ENCODE measurements at places on chromosomes 5 and 9. TPM values are rescaled to one million over a fixed set of nuclear protein-coding genes. Genes with fewer than 3 reads are reported as not detected.

ARID3C gene
- total RNA-seq = 0.31 TPM

DNA sequence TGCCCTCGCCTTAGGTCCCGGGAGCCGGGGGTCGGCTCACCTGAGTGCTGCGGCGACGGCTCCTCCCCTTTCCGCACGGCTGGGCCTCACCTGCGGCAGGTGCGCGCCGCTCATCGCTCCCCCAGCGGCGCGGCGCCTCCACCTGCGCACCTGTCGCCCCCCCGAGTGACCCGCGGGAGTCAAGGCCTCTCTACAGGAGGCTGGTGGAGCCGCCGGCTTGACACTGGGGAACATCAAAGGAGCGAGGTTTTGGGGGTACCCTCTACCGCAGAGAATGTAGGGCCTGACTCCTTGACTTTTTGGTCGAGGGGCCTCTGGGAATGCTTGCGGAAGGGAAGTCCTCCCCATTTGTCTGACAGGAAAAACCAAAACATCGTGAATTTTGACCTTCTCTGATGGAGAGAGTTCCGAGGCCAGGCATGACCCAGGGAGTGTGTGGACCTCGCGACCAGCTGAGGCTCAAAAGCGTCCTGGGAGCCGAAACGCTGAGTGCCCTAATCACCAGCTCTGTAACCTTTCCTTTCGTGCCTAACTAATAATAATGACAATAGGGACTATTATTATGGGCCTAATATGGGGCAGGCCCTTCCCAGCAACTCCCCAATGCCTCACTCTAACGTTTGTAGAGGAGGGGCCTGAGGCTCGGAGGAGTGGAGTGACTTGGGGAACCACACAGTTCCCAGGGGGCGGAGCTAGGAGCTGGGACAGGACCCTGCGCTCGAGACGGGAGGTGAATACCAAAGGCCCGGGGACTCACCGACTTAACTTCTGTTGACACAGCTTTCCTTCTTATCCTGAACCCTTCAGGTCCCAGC, 714 bp upstream of the IER5L start:
- no peaks in the 10 kb centered on the region for H3K27me3 ChIP-seq
- H3K27ac ChIP-seq = no peak overlapping the region
- peak overlapping the region; percentile 10 for H3K4me3 ChIP-seq

DNA sequence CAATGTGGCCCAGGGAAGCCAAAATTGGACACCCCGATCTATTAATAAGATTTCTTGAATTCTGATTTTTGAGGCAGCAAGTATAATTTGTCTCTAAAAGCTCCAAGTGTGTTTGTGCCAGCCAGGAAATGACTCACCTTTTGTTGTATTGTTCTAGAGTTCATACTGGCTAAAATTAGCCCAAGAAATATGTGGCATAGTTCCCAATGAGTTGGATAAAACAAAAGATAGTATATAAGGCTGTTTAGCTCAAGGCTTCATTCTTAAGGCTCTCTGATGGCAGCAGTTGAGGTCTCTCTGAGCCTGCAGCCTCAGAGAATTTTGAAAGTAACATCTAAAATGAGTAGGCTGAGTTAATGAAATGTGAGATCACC, 21.6 kb downstream of the HMGXB3 start:
- peaks cover 40% of the 10 kb centered on the region for H3K36me3 ChIP-seq
- H3K27me3 ChIP-seq = no peaks in the 10 kb centered on the region
- H3K27ac ChIP-seq = no peak overlapping the region
- H3K4me3 ChIP-seq = no peak overlapping the region

GRCh38 chr9:21815643-21816042, 13.2 kb downstream of the MTAP start:
- no peak overlapping the region for H3K27ac ChIP-seq
- peaks cover 36% of the 10 kb centered on the region for H3K4me1 ChIP-seq
- no peak for DNase-seq
- H3K4me3 ChIP-seq = no peak overlapping the region
- H3K27me3 ChIP-seq = no peaks in the 10 kb centered on the region
- H3K36me3 ChIP-seq = peaks cover 62% of the 10 kb centered on the region

DNA sequence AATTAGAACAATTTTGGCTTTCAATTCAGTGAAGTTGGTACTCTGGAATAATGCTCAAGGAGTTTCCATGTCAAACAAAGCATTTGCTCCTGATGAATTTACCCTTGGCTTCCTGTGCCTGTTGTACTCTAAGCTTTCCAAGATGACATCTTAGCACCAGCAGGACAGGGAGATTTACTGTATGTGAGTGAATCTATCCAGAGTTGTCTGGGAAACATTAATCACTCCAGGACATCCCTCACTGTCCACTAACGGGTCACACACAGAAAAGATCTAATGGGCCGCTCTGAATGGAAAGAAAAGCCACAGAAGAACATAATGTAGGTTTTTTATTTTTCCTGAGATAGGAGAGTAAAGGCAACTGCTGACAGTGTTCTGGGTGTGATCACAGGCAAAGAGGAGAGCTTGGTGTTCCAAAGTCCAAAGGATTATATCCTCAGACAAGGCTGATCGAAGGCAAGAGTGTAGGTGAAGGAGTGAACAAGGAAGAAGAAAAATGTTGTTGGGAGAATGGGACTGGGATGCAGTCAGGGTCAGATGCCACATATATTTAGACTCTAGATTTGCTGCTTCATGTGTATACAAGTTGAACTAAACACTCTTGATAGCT, 167.7 kb upstream of the RPS23 start:
- no peak overlapping the region for H3K27ac ChIP-seq
- H3K27me3 ChIP-seq = no peaks in the 10 kb centered on the region
- H3K4me3 ChIP-seq = no peak overlapping the region
- no peak for DNase-seq
- no peaks in the 10 kb centered on the region for H3K36me3 ChIP-seq
- H3K4me1 ChIP-seq = no peaks in the 10 kb centered on the region

DNA sequence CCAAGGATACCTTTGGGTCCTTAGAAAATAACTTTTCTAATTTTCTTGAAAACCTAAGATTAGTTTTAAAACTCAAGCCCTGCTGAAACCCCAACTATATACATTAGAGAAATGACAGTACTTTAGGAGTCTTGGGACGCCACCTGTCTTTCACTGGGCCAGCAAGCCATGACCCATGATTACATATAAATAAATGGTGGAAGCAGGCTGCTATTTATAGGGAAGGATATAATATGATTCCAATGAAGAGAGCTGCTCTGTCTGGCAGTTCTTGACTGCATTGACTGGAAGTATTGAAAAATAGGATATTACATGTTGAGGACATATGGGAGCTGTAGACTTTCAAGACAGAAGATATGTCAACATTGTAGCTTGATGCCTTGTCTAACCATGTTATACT, 7.3 kb downstream of the JMY start:
- no peak for DNase-seq
- no peak overlapping the region for H3K4me3 ChIP-seq
- H3K36me3 ChIP-seq = peaks cover 3% of the 10 kb centered on the region
- no peak overlapping the region for H3K27ac ChIP-seq
- no peaks in the 10 kb centered on the region for H3K27me3 ChIP-seq

- H3K27me3 ChIP-seq = no peaks in the 10 kb centered on the region
- peaks cover 18% of the 10 kb centered on the region for H3K36me3 ChIP-seq
- H3K27ac ChIP-seq = no peak overlapping the region
- peaks cover 16% of the 10 kb centered on the region for H3K4me1 ChIP-seq
These were observed 21.3 kb downstream of the NREP start for GRCh38 chr5:111735583-111736270.

SVEP1 gene
- total RNA-seq = not detected

- H3K27me3 ChIP-seq = peaks cover 21% of the 10 kb centered on the region
- no peak for DNase-seq
- H3K4me1 ChIP-seq = no peaks in the 10 kb centered on the region
- no peaks in the 10 kb centered on the region for H3K36me3 ChIP-seq
- no peak overlapping the region for H3K4me3 ChIP-seq
These were observed 1.8 kb upstream of the ENTPD2 start for GRCh38 chr9:137055385-137056364.

GRCh38 chr5:127031147-127031862, 947 bp upstream of the MARCHF3 start:
- peaks cover 27% of the 10 kb centered on the region for H3K4me1 ChIP-seq
- H3K27ac ChIP-seq = peak overlapping the region; percentile 65
- no peaks in the 10 kb centered on the region for H3K36me3 ChIP-seq
- peaks cover 16% of the 10 kb centered on the region for H3K27me3 ChIP-seq
